ENCODE measurements at places on chromosomes 13 and 19. TPM values are rescaled to one million over a fixed set of nuclear protein-coding genes. Genes with fewer than 3 reads are reported as not detected.
A peak's percentile ranks its signal among the peaks of the same experiment; 100 is the strongest.

The ZNF90 gene
- 3.1 TPM for polyA plus RNA-seq

- no peak for DNase-seq
Observed at GRCh38 chr19:35556025-35556590, 7.3 kb downstream of the ATP4A start.

- DNase-seq: no peak
Observed at GRCh38 chr19:18519962-18520847, 1.7 kb downstream of the ELL start.

The NEK5 gene
- polyA plus RNA-seq: 0.16 TPM

DNA sequence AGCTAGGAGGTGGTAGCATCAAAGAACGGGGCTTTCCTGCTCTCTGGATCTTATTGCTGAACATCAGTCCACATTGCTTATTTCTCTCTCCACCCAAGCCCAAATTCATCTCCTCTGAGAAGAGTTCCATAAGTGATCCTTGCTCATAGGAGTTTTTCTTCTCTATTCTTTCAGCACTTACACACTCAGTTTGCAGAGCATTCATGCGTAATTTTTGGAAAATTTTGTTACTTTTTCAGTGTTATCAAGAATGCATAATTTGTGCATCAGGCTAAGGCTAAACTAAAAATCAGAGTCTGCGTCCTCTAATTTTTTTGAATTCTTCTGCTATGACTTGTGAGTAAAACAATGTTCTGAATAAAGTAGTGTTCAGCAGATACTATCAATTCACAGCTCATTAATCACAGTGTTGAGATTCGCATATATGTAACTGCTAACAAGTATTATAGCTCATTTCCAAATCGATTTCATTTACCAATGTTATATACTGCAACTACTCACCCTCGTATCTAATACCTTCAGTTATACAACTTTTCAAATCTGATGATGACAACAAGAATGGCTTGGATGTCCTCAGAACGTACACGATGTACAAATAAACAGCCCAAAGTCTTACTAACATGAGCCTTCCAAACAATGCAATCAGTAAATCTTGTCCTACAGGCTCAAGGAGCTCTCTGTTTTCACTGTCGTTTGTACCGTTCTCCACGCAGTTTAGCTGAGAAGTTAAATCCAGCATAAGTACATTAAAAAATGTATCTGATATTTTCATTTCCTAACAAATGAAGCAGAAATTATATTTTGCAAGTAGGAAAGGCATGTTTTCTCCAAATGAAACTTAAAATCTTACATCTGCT lies 36.4 kb upstream of the STARD13 start:
- no peak for DNase-seq

The MIA gene
- 8.7 TPM for polyA plus RNA-seq

GRCh38 chr19:6802336-6803035 lies 30.0 kb downstream of the VAV1 start:
- peak; percentile 47 for DNase-seq

GRCh38 chr13:48448285-48448958 lies 35.5 kb upstream of the LPAR6 start:
- DNase-seq: no peak

The ZNF304 gene
- 4.0 TPM for polyA plus RNA-seq

The PSG2 gene
- not detected for polyA plus RNA-seq

The RFPL4AL1 gene
- not detected for polyA plus RNA-seq

- no peak for DNase-seq
Observed at GRCh38 chr13:28636069-28636468, 22.9 kb upstream of the POMP start.

The ZNF83 gene
- polyA plus RNA-seq: 50.0 TPM

DNA sequence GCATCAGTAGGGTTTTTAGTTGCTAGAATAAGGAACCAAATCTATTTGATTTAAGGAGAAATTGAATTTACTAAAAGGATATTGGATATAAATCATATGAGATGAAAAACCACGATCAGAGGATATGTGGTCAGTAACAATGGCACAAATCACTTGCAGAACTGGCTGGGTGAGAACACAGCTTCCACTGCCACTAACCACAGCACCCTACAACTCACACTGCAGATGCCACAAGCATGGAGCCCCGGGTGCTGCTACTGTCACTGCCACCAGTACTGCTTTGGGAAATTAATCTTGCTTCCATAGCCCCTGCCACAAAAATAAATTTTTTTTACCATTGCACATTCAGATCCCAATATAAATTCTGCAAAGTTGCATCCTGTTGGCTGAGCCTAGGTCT lies 40.6 kb upstream of the KLF12 start:
- no peak for DNase-seq

DNA sequence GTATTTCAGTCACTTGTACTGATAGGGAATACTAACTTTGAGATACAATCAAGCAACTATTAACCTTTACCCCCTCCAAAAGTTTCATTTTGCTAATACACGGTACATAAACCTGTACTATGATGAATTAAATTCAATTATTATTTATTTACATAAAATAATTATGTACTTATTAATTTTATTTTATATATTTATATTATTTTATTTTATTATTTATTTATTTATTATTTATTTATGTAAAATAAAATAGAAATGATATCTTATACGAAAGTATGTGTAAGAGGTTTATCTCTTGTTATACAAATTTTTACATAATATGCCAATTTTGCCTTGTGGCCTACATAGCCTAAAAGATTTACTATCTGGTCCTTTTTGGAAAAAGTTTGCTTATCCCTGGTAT lies 564.3 kb downstream of the SLITRK5 start:
- DNase-seq: no peak

The ATP1A3 gene
- 10.0 TPM for polyA plus RNA-seq

GRCh38 chr19:31015778-31016177 lies 333.5 kb downstream of the TSHZ3 start:
- no peak for DNase-seq

GRCh38 chr19:14222886-14223285 lies 16.9 kb upstream of the ADGRL1 start:
- DNase-seq: no peak

- DNase-seq: no peak
Observed at GRCh38 chr19:10420444-10421239, at the start of gene PDE4A. Gene PDE4A, plus strand, starts transcription at chr19:10420538. Its CDS starts 227 bp downstream, at chr19:10420765.

The FREM2 gene
- polyA plus RNA-seq: 2.0 TPM

The ZNF563 gene
- 5.2 TPM for polyA plus RNA-seq

GRCh38 chr19:47081095-47081494 lies 32.5 kb downstream of the ZC3H4 start:
- DNase-seq: no peak

The B3GNT8 gene
- polyA plus RNA-seq: 3.5 TPM

GRCh38 chr13:101837288-101837687 lies 384.8 kb downstream of the ITGBL1 start:
- DNase-seq: no peak

- peak; percentile 95 for DNase-seq
Observed at GRCh38 chr19:58519355-58520256, at the start of gene ZBTB45. Gene ZBTB45, minus strand, starts transcription at chr19:58519810. Its CDS starts 2,137 bp downstream, at chr19:58517673.

GRCh38 chr13:48909056-48909389 lies 66.7 kb upstream of the FNDC3A start:
- DNase-seq: peak; percentile 59

DNA sequence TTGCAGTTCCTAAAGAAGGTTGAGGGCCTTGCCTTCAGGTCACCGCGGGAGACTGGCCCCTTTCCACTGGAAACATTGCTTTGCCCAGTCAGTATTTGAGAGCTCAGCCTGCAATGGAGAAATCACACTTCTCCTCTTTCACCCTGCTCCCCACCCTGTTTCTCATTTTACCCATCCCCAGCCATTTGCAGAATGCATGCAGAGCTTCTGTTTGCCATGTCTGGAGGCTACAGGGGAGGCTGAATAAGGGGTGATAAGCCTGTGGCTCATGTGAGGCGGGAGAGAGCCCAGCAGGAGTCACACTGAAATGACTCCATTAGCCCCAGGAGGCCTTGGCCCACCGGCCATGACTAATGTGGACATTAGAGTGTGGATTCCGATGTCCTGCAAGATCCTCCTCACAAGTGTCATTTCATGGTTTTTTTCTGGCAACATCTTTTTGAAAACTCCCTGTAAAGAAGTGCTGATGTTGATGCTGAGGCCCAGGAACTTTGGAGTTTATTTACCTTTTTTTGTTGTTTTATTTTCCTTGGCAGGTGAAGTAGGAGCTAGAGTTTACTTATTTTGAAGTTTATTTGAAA lies 6.3 kb downstream of the SPINT2 start:
- DNase-seq: no peak

The PNMA8A gene
- 61.7 TPM for polyA plus RNA-seq

The CYP2A7 gene
- polyA plus RNA-seq: not detected

DNA sequence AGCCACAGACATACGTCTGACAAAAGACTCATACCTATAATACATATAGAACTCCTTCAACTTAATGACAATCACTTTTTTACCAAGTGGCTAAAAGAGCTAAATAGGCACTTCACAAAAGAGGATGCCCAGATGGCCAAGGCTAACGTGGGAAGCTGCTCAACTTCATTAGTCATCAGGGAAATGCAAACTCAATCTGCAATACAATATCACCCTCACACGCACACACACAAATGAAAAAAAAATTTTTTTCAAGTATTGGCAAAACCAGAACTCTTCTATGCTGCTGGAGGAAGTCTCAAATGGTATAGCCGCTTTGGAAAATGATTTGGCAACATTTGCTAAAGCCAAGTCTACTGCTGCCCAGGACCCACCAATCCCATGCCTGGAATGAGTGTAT lies 14.6 kb upstream of the DNMT1 start:
- DNase-seq: no peak

DNA sequence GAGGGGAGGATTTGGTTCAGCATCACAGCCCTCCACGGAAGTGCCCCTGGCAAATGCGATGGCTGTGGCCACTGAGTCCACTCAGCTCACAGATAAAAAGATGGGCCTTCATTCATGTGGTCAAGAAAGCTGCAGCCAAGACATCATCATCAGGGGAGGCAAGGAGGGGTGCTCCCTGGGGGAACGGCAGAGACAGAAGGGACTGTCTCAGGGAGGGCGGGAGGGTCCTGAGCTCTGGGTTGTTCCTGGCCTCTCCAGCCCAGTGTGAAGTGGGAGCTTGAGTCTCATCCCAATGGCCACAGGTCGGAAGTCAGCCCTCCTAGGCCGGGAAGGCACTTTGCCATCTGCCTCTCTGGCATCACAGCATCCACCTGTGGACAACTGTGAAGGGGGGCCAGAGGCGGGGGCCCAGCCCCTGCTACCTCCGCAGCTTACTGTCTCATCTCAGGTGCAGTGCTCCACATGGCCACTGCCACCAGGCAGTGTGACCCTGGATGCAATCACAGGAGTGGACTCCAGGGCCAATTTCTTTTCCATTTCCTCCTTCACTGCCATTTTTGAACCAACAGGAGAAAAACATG lies 137.8 kb upstream of the SOX1 start:
- DNase-seq: no peak

DNA sequence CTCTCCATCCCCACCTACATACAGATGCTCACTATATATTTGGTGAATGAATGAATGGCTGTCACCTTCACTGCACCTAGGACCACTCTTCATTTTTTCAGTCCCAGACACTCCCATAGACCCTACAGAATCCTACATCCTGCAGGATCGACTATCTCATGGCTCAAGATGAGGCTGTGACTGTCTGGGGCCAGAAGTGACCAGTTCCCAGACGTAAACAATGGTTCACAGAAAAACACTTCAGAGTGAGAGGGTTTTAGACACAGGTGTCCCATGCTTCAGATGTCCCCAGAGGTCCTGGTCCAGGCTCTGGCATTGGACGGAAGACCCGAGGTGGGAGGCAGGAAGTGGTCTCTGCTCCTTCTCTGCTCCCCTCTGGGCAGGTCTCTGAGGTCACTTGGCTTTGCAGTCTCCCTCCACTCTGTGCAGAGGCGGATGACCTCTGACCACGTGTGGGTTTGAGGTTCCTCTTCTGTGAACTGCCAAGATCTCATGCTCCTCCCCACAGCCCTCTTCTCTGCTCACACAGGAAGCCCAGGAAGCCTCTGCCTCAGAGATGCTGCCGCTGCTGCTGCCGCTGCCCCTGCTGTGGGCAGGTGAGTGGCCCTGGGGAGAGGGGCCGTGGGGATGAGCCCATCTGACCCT lies 24.9 kb downstream of the SIGLEC7 start:
- no peak for DNase-seq

The TIMM44 gene
- polyA plus RNA-seq: 183 TPM

- DNase-seq: no peak
Observed at GRCh38 chr13:61495648-61496047, 80.0 kb upstream of the PCDH20 start.

- no peak for DNase-seq
Observed at GRCh38 chr19:18487576-18488402, 34.1 kb downstream of the ELL start.

The CD70 gene
- not detected for polyA plus RNA-seq

The C13orf42 gene
- polyA plus RNA-seq: not detected
